ENCODE measurements at places on chromosomes 16 and 17.

GRCh38 chr17:19321481-19322128 lies 40.9 kb downstream of the B9D1 start:
- no peak for DNase-seq

- no peak for DNase-seq
These were observed 1.7 kb downstream of the TBKBP1 start for GRCh38 chr17:47695429-47696376.

GRCh38 chr17:64938925-64939474 lies 19.7 kb upstream of the LRRC37A3 start:
- DNase-seq = no peak

DNA sequence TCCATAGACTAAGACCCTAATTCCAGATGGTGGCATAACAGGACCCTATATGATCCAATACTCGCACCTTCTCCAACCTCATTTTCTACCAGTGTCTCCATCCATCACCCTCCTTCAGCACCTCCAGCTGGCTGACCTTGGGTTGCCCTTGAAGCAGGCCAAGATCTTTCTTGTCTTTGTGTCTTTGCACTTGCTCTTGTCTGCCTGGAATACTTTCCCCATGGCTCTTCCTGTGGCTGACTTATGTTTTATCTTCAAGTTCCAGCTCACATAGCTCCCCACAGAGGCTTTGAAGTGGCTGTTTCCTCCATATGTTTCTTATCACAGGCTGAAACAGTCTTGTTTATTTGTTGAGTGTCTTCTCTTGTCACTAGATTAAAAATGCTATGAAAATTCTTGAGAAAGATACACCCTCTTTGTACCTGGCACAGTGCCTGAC lies 29.6 kb upstream of the MMD start:
- no peak for DNase-seq

- no peak for DNase-seq
These were observed 90.4 kb downstream of the PARN start for GRCh38 chr16:14539631-14540030.

- no peak for DNase-seq
These were observed 15.6 kb downstream of the MOSMO start for GRCh38 chr16:22023505-22023904.

DNA sequence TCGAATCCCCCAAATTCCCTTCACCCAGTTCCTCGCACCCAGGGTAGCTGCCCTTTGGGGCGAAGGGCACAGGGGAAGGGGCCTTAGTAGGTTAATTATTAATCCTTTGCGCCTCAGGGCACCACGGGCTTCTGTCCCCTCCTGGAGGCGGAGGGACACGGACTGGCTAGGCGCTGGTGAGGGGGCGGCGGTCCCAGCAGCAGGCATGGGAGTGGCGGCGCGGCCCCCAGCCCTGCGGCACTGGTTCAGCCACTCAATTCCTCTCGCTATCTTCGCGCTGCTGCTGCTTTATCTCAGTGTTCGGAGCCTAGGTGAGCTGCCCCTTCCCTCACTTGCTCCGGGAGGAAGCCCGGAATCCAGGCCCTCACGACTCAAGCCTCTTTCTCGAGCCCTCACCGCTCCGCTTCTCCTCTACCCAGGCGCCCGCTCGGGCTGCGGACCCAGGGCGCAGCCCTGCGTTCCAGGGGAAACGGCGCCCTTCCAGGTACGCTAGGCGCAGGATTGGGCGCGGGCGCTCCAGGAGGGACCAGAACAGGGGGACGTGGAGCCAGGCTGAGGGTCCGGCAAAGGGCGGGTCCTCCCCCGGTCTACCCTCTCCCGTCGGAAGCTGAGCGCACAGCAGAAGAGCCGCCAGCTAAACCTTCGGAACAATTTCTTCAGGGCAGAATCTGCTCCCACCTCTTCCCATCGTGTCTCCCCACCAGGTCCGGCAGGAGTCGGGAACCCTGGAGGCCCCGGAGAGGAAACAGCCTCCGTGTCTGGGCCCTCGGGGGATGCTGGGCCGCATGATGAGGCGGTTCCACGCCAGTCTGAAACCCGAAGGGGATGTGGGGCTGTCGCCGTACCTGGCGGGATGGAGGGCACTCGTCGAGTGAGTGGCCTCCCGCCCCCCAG lies at the start of gene GLTPD2:
Gene GLTPD2, plus strand, starts transcription at position 158 of the 894 bp plus-strand sequence. Its CDS starts 48 bp downstream, at position 206.
- DNase-seq = no peak

Measured in activated T-helper 1 cell treated with anti-CD3 and anti-CD28 coated beads, Interleukin-2, amount 50 U/mL, for 16 hours (primary cell).